ENCODE measurements at places on chromosomes 2 and 18.

DNA sequence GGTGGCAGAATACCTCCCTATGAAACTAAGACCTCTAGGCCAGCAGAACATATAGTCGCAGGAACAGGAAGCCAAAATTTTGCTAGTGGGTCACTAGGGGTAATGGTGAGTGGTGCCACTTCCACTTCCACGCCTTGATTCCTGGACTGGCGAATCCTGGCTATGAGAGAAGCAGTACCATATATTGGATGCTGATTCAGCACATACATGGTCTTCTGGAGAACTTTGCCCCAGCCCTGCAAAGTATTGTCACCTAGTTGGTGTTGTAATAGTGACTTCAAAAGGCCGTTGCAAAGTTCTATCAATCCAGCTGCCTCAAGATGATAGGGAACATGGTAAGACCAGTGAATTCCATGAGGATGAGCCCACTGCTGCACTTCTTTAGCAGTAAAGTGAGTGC, 769.8 kb upstream of the GYPC start:
- no peak for DNase-seq

DNA sequence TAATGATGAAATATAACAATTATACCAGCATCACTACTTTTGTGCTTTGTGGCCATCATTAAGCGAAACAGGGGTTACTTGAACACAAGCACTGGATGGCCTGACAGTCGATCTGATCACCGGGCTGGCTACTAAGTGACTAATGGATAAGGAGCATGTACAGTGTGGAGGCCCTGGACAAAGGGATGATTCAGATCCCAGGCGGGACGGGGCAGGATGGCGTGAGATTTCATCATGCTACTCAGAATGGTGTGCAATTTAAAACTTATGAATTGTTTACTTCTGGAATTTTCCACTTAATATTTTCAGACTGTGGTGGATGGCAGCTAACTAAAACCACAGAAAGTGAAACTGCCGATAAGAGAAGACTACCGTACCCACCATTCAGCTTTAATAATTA, 7.0 kb upstream of the CLIP4 start:
- no peak for DNase-seq

GRCh38 chr2:172480301-172481218, 53.2 kb downstream of the ITGA6 start:
- no peak for DNase-seq

DNA sequence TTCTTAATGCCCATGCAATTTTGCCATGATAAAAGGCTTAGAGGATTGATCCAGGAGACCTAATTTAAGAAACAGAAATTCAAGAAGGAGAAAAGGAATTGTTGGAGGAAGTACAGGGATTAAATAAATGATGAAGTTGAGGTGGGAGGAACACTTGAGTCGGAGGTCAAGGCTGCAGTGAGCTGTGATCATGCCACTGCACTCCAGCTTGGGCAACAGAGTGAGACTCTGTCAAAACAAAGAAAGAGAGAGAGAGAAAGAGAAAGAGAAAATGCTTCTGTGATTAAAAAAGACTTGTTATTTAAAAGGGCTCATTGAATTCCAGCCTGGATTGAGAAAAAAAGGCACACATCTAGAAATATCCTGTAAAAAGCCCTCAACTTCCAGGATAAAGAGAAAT, 123.2 kb downstream of the B3GNT2 start:
- DNase-seq: no peak

DNA sequence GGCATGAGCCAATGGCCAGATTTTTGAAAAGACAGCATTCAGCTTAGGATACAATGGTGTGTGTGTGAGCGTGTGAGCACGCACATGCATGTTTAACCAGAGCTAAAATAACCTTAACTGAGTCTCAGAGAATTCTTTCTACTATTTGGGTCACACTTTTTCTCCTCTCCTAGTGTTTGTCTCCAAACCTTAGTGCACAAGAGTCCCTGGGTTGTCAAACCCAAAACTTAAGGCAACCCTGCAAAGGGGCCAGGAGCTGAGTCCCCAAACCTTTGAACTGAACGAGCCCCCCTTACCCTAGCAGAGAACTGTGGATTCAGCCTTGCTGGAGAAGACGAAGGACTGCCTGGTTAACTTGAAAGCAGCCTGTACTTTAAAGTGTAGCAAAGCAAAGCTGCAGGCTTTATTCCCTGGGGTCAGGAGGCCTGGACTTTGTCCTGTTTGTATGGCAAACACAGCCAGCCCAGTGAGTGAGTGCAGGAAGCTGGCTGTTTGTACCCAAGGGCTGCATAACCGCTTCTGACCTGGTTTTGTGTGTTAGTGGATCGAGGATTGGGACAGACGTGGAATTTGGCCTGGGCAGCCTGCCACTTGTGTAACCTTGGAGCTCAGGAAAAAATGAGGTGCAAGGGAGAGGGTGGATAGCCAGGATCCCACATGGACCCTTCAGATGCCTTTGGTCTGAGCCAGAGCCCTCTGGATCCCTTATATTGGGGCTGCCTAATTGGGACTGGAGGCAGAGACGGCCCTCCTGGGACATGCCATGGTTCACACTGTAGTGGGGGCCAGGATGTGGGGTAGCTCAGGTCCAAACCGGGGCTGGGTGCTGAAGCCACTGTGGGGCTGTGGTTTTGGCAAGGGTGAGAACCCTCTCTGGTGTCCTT, 6.4 kb upstream of the PSMD1 start:
- no peak for DNase-seq

DNA sequence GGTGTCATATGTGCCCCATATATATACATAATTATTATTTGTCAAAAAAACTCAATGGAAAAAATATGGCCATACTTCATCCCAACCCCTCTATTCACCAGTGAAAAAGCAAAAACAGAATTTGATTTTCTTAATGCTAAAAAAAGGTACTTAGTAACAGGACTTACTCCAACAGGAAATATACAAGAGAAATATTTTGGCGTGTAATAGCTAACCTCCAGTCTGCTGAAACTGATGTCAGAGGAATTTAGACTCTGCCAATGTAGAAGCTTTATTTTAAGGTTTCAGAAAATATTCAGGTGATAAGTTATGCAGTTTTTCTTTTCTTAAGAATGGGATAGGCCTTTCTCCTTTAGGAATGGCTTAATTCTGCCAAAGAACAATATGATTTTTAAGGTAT, 72.6 kb downstream of the TMEFF2 start:
- DNase-seq: no peak

DNA sequence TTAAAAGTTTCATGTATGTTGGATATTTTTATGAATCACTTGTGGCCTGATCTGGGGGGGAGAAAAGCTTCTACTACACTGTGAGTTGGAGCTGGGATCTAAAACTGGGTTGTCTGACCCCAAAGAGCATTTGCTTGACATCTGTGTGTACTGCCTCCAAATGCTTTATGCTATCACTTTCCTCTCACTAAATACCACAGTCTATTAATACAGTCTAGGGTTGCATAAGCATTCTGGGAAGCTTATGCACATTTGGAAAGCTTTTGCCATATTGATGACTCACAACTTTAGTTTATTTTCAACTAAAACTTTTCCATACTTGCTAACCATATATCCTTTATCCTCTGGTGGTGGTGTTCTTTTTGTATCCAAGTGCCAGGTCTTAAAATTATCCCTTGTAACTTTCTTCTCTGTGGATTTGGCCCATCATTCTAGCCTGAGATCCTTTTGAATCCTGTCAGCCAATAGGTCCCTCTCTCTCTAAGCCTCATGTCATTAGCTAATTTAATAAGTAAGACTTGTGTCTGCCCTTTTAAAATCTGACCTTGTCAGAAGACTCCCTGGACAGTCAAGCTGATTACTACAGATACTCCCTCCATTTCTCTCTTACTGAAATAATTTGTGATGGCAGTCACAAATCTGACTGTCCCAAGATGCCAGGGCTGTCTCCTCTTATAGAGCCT, 72.7 kb downstream of the NXPH2 start:
- DNase-seq: no peak

Data from GM12891 (cell line).